ENCODE measurements at places on chromosomes 1 and 21.

- no peak for DNase-seq
Measured at GRCh38 chr1:21329209-21329844, 39.1 kb upstream of the ECE1 start.

- DNase-seq: no peak
Measured at GRCh38 chr1:202286622-202287097, 55.1 kb downstream of the UBE2T start.

GRCh38 chr21:31176080-31176551 lies 137.8 kb upstream of the KRTAP19-8 start:
- DNase-seq: no peak

GRCh38 chr1:185804206-185804605 lies 70.0 kb downstream of the HMCN1 start:
- DNase-seq: no peak

GRCh38 chr1:182059936-182060335 lies 1.6 kb downstream of the ZNF648 start:
- no peak for DNase-seq

DNA sequence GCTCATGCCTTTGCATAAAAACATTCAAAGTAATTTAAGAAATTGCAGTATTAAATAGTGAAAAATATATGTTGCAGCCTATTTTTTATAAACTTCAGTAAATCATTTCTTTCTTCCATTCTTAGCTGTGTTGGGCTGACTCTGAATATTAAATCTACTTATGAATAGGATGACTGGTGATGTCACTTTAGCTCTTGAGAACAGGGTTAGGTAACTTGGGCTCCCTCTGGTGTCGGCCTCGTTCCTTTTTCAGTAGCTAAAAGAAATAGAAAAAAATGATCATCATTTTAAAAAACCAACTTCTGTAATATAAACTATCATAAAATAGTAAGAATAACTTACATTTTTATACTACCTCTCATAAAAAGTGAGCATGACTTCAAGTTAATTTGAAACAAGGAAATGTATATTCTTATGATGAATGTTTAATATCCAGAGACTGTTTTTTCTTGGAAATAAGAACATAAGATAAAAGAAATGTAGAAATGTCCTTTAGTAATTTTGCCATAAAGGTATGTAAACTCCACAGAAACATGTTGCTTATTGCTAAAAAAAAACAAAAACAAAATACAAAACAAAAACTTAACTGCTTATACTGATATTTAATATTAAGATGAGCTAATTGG lies 26.8 kb upstream of the NCAM2 start:
- DNase-seq: peak; percentile 13

GRCh38 chr21:33481314-33481943 lies 1.7 kb upstream of the TMEM50B start:
- no peak for DNase-seq

DNA sequence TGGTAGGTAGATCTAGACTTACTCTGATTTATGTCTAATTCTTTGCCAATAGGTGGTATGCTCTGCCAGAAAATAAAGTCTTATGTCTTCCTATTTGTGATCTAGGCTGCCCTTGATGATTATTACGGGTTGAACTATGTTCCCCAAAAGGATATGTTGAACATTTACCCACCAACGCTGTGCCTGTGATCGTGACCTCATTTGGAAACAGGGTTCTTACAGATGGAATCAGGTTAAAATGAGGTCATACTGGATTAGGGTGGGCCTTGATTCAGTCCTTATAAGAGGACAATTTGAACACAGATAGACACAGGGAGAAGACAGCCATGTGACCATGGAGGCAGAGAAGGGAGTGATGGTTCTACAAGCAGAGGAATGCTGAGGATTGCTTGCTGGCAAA lies 95.1 kb upstream of the BCAR3 start:
- no peak for DNase-seq

GRCh38 chr1:116733476-116734365 lies 20.5 kb upstream of the CD2 start:
- no peak for DNase-seq

- no peak for DNase-seq
Measured at GRCh38 chr1:90174246-90174645, 179.3 kb downstream of the ZNF326 start.

DNA sequence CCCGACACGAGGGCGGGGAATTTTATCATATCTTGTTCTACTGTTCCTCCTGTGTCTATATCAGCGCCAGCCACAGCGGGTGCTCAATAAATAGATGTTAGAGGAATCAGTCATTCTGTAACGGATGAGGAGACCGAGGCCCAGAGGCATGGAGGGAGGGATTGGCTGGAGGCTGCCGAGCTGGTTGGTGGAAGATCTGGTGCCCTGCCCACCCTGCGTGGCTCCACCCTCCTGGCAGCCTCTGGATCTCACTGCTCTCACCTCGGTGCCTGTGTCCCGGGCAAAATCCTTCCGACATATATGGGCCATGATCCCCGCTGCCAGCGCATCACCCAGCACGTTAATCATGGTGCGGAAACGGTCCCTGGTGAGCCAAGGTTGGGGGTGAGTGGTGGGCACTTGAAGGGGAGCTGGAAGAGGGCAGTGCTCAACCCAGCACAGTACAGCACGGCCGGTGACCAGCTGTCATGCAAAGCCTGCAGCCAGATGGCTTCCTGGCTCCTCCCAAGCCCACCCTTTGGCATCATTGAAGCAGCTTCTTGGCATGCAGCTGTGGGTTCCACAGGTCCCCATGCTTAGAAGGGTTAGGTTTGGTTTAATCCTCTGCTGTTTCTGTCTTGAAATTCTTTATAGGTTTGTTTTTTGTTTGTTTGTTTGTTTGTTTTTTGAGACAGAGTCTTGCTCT lies 26.7 kb downstream of the PODN start:
- DNase-seq: no peak

GRCh38 chr1:93715529-93716126 lies 34.0 kb upstream of the BCAR3 start:
- peak; percentile 12 for DNase-seq

DNA sequence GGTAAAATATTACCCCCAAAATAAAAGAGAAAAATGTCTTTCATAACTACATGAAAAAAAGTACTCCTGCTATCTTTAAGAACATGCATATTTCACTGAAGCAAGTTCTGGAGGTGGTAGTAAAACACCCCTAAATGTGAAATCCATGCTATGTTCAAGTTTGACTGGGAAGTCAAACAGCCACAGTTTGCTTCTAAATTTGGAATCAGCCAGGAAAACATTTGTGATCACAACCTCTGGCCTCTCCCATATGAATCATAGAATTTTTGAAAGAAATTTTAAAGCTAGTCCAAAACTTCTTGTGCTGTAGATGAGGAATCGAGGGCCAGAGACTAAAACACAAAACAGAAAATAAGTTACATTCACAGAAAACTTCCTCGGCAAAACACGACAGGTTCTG lies 6.6 kb downstream of the SORT1 start:
- no peak for DNase-seq

DNA sequence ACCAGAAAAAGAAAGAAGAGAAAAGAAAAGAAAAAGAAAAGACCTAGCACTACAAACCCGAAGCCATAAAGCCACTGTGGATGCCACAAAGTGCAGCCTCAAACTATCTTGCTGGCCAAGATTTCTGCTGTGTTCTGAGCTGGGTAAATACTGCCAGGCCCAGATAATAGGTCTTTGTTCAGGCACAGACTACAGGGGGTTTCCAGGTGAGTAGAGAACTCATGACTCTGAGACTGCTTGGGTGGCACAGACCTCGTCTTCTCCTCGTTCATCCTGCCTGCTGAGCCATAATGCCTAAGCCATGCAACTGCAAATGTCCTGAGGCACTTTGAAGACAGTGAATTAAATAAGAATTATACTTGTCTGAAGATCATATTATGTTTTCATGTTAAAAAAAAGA lies 651.8 kb downstream of the LMO4 start:
- no peak for DNase-seq

GRCh38 chr1:206882555-206882954 lies 14.7 kb upstream of the IL24 start:
- no peak for DNase-seq

GRCh38 chr1:32806290-32806689 lies 10.9 kb downstream of the YARS1 start:
- DNase-seq: no peak

- no peak for DNase-seq
Measured at GRCh38 chr1:14499312-14500040, 99.0 kb upstream of the KAZN start.

GRCh38 chr1:21118167-21118566 lies 58.5 kb downstream of the EIF4G3 start:
- no peak for DNase-seq

GRCh38 chr1:8408151-8408839 lies 90.4 kb downstream of the SLC45A1 start:
- no peak for DNase-seq

DNA sequence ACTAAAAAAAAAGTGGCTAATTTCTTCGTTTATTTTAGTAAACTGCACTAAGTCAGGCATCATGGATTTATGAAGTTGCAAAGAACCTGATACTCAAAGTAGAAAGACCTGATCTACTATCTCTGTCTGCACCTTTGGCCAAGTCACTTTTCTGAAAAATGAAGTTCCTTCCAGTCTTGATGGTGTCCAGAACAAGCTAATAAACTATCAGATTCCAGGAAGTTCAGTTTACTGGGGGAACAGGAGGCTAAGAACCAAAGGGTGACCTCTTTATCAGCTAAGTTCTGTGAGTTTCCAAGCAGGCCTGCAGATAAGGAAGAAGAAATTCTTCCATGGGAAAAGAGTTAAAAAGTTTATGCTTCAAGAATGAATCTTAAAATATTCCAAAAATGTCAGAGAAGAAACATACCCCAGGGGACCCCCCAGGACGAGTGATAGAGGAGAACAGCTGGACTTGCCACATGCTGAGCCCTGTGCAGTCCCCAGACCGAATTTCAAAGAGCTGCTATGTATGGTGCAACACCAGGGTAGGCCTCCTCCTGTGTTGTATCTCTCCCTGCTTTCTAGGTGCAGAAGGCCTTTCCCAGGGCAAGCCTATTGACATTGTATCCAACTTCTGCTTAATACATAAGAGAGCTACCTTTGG lies 72.8 kb upstream of the FGGY start:
- no peak for DNase-seq

- no peak for DNase-seq
Measured at GRCh38 chr1:171142416-171143385, 42.4 kb upstream of the FMO2 start.

GRCh38 chr1:209755256-209755655 lies 597 bp upstream of the TRAF3IP3 start:
- no peak for DNase-seq

- DNase-seq: no peak
Measured at GRCh38 chr1:204814166-204814884, 56.3 kb upstream of the NFASC start.

- DNase-seq: peak; percentile 78
Measured at GRCh38 chr1:41662061-41662764, 177.7 kb upstream of the EDN2 start.

DNA sequence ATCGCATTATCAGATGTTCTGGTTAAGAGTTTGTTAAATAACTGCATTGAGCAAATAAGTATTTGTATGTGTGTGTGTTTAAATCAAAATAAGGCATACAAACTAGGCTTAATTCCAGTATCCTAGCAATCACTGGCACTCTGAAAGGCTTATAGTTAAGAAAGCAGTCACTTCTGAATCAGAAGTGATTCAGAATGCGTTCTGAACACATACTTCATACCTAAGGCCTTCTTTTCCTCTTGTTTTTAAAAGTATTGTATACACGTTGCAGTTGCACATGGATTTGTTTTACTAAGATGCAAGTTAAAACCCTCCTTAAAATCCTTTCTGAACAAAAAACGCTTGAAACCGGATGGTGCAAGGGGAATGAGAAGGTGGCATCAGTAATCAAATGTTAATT lies 238.4 kb upstream of the DMRTA2 start:
- no peak for DNase-seq

DNA sequence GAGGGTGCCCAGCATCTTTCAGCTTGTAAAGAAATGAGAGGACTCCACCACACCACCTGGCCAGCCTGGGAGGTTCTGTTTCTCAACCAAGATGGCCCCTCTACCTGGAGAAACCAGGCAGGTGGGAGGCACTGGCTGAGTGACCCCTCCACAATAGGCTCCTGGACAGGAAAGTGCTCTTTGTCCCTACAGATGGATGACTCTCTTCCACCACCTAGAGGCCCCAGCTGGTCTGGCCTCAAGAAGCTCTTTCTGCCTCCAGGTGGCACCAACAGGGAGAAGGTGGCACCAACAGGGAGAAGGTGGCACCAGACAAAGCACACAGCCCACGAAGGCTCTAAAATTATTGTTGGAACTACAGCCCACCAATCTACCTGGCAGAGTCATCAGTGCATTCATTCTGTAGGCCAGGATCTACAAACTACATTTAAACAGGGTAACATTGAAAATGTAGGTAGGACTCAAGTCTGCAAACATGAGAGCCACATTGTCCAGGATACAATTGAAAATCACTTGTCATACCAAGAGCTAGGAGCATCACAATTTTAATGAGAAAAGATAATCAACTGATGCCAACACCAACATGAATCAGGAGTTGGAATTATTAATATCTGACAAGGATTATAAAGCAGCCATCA lies 14.4 kb downstream of the TMPRSS3 start:
- DNase-seq: peak; percentile 35

GRCh38 chr1:234768569-234769283 lies 158.7 kb upstream of the IRF2BP2 start:
- peak; percentile 52 for DNase-seq

Data from activated CD4-positive, alpha-beta T cell treated with anti-CD3 and anti-CD28 coated beads, Interleukin-2, amount 10 ng/mL, durations not matched to agents 7 days and 5 days (primary cell).